ENCODE measurements at places on chromosomes 16 and 17.

DNA sequence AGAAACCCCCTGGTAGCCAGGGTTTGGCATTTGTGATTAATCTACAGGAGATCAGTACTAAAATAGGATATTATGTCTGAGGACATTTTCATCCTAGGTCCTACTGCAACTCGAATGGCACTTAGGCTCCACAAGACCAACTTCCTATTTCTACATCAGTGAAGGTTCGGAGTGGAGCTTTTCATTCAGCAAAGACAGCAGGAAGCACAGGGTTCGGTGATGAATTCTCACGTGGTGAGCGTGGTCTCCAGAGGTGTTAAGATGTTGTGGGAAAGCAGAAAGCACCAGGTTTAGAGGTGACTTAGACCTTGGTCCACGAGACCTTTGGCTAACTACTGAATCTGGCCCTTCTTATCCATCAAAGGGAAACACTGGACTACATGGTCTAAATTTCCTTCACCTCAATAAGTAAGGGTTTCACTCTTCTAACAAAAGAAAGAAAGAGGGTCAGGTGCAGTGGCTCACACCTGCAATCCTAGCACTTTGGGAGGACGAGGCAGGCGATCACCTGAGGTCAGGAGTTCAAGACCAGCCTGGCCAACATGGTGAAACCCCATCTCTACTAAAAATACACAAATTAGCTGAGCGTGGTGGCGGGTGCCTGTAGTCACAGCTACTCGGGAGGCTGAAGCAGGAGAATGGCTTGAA lies 13.9 kb upstream of the HELZ start:
- DNase-seq, result no peak

- DNase-seq, result no peak
These were observed 34.3 kb downstream of the LIMD2 start for GRCh38 chr17:63665527-63666214.

DNA sequence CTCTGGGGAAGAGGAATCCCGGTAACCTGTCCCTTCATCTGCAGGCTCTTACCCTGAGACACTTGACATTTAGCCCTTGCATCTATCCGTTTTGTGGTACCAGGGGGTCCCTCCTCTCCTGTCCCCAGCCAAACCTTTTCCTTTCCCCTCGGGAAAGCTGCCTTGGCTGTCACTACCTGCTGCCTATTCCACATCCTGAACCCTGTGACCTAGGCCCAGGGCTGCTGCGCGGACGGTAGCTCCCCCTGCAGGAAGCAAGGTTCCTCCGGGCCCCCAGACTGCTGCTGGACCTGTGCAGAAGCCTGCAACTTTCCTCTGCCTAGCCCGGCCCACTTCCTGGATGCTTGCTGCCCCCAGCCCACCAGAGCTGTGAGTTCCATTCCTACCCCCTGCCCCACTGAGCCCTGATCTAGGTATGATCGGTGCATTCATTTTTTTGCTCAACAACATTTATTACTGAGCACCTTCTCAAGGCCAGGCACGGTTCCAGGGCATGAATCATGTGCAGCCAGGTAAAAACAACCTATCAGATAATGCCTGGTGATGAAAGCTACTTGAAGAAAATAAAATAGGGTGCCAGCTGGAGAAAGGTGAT lies 10.5 kb upstream of the ALDOA start:
- DNase-seq, result peak; percentile 60

DNA sequence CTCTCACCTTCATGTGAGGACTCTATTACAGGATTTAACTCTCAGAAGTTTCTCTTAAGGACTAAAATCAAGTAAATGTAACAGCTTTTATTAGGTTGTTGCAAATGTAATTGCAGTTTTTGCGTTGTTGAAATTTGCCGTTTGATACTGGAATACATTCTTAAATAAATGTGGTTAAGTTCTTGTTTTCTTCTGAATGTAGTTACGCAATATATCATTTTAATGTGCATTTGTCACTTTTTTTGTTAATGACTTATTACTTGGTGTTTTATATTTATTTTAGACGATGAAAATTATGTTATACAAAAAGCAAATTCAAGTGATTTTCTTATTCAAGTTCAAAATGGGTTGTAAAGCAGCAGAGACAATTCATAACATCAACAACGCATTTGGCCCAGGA lies 76.3 kb downstream of the TTC19 start:
- DNase-seq, result no peak

DNA sequence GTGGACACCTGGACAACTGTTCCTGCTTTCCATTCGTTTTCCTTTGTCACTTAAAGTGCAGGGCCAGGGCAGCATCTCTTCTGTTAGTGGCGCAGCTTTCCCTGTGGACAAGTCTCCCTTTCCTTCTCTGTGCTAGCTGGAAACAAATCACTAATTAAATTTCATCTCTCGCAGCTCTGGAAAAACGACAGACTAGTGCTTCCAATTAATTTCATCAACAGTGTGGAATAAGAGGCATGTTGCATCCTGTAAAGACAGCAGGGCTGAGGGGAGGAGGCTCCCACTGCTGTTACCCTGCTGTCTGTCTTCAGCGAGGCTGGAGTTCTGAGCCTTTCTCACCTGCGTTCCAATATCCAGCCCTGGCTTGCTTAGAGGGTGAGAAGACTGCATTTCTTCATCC lies 352.1 kb upstream of the HSBP1 start:
- no peak for DNase-seq

GRCh38 chr16:8310323-8310722 lies 280.0 kb downstream of the TMEM114 start:
- no peak for DNase-seq

GRCh38 chr17:62966426-62967204 lies 580 bp downstream of the TANC2 start:
- DNase-seq, result peak; percentile 8

- DNase-seq, result no peak
These were observed 17.0 kb upstream of the PIK3R6 start for GRCh38 chr17:8884336-8884990.

DNA sequence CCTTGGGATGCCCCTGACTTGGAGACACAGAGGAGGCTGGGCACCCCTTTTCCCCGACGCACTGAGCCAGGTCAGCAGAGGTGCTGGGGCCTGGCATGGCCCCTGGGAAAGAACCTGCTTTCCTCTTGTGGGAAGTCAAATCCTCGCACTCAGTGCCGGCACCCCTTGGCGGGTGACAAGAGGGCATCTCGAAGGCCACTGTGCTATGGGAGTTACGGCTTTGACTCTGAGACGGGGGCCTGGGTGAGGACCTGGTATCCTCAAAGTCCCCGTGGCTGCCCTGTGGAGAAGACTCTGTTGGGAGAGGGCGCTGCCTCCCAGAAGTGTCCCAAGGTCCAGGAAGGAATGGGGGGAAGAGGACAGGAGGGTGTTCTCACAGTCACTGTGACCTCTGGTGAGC lies 117.0 kb downstream of the METRNL start:
- no peak for DNase-seq

DNA sequence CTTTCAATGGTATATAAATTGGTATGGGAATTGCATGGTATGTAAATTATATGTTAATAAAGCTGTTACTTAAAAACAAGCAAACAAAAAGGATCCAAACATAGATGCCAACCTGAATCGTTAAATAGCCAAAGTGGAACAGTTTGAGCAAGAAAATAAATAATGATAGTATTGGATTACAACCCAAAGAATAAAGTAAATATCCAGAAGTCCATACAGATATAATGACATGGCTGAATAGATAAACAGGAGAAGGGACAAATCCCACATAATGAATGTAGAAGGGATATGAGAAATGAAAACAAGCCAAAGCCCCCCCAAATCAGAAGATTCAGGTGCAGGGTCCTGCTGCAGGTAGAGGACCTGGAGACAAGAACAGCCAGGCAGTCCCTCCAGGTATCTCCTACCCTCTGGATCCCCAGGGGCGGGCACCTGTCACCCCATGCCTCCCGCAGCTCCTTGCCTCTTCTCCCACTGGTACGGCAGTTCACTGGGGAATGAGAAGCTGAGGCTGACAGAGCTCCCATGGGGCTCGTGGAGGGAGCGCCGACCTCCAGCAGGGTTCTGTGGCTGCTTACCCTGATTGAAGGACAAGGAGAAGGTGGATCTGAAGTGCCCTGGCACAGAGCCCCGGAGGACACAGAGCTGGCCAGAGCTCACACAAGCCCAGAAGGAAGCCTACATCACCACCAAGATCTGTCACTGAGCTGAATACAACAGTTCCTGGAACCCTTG lies 9.9 kb upstream of the LCAT start:
- no peak for DNase-seq

- no peak for DNase-seq
These were observed 93.9 kb downstream of the GSG1L start for GRCh38 chr16:27969574-27969973.

GRCh38 chr16:84266451-84266850 lies 26.6 kb upstream of the KCNG4 start:
- peak; percentile 71 for DNase-seq

DNA sequence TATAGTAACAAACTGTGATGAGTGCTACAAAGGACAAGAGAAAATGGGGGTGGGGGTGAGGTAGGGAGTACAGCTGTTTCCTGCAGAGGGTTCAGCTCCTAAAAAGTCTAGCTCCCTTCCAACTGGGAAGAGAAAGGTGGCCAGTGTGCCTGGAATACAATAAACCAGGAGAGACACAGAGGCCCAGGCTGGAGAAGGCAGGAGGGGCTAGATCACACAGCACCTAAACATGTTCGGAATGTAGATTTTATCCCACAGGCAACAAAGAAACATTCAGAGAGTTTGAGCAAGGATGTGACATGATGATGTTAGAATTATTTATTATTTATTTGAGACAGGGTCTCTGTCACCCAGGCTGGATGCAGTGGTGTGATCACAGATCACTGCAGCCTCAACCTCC lies 10.2 kb downstream of the TEX2 start:
- DNase-seq, result no peak

GRCh38 chr17:79919164-79919585 lies 79.9 kb upstream of the CBX4 start:
- DNase-seq, result no peak

DNA sequence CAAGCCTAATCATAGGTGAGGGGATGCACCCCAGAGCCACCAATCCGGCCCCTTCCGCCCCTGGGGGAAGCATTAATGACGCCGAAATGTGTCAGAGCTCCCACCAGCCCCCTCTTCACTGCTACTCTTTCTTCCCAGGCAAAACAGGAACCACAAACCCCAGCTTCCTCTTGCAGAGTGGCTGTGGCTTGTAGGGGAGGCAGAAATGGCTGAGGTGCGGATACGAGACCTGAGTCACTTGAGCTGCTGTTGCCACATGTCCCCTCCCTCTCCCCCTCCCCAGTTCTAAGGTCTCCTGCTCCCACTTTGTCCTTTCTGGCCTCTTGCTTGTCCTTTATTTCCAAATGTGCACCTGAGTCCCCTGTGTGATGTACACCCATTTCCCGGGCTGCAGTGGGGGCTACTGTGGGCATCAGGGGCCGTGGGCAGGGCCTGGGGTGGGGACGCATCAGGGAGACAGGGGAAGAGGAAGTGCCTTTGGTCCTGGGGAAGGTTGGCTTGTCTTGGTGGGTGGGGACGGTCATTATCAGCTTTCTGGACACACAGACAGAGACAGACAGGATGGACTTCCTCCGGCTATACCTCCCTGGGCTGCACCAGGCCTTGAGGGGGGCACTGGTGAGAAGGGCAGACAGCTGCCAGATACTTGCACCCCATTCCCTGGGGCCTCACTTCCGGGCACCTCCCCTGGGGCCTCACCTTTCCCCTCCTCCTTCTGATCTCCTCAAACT lies at the start of gene APOBR:
APOBR (plus strand) TSS at position 523 of the 731 bp plus-strand sequence; CDS start at position 562, 39 bp downstream.
- DNase-seq, result peak; percentile 71

DNA sequence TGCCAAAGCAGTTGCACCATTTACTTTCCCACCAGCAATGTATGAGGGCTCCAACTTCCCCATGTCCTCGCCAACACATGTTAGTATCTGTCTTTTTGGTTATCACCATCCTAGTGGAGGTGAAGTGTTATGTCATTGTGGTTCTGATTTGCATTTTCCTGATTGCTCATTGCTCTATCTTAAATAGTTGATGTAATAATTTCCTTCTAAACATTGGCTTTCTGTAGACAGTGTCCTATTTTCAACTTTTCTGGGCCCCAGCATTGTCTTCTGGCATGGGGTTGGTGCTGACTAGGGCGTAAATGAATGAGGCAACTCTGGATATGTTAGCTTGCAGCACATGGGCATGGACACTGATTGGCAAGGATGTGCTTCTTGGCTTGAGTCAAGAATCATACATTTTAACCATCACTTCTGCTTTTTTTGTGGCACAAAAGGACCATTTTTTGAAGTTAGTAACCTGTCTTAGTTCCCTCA lies 25.1 kb downstream of the PLCG2 start:
- DNase-seq, result no peak

GRCh38 chr17:55200904-55201303 lies 63.9 kb upstream of the HLF start:
- no peak for DNase-seq

GRCh38 chr16:19396555-19397011 lies 21.1 kb upstream of the TMC5 start:
- peak; percentile 21 for DNase-seq

DNA sequence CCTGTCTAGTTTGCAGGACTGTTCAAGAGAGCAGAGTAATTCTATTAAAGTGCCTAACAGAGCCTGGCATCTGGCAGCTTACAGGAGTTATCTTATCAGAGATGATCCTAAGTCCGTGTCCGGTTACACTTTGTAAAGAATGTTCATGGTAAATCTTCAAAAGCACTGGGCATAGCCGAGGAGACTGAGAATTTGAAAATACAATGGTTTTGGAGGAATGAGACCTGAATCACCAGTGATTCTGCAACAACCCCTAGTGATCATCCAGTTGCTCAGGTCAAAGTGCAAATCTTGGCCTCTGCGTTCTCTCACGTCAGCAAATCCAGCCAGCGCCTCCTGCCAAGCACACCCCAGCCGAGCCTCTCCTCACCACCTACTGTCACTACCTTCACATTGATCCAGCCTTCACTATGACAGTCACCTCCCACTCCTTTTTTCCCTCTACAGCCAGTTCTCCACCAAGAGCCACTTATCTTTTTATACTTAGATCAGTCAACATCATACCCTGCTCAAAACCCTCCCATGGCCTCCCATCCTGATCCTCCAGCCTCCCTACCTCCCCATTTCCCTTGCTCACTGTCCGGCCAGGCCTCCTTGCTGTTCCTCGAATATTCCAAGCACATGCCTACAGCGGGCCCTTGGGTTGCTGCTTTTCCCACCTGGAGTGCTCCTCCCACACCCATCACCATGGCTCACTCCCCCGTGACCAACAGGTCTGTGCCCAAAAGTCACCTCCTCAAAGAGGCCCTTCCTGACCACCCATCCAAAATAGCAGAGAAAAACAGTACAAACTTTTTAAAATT lies 57.4 kb upstream of the ERN1 start:
- DNase-seq, result no peak

DNA sequence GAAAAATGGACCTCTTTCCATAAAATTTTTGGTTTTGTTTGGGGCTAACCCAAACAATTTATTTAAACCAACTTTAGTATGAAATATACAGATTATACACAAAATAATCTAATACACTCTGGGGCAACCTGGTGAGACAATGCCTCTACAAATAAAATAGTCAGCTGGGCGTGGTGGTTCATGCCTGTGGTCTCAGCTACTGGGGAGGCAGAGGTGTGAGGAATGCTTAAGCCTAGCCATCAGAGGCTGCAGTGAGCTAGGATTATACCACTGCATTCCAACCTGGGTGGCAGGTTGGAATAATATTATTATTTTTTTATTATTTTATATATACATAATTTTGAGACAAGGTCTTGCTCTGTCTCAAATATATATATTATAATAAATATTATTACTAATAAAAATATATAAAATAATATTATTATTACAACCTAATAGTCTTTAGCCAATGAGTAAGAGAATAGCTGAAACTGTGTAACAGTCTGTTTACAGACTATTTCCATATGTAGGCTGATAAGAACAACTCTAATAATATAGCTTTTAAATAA lies 50.5 kb downstream of the GLG1 start:
- DNase-seq, result no peak

GRCh38 chr17:5837055-5837491 lies 233.1 kb upstream of the WSCD1 start:
- DNase-seq, result no peak

All from hematopoietic multipotent progenitor cell treated with erythropoietin and hydrocortisone succinate and interleukin-3 and kit ligand, for 8 days (in vitro differentiated cells).